Sciatic nerve (tissue), 2 donors: ENCODE measurements at places on chromosomes 12 and 14. TPM values are rescaled to one million over a fixed set of nuclear protein-coding genes. Genes with fewer than 3 reads are reported as not detected.

Gene TBX5
- not detected for total RNA-seq

Gene LALBA
- total RNA-seq: not detected

Gene C1QL4
- total RNA-seq: not detected

Gene GPRC5D
- not detected for total RNA-seq

Gene SLCO1A2
- 0.67 TPM for total RNA-seq

Gene DIO3
- total RNA-seq: 1.6 TPM

Gene IL26
- total RNA-seq: not detected

Gene TSPAN11
- total RNA-seq: 29.7 TPM

Gene ADAM21
- total RNA-seq: not detected

Gene HOXC9
- 10.2 TPM for total RNA-seq

Gene TAS2R8
- 0.27 TPM for total RNA-seq

Gene A2ML1
- 13.6 TPM for total RNA-seq
